ENCODE measurements at places on chromosomes 11 and 22. TPM values are rescaled to one million over a fixed set of nuclear protein-coding genes. Genes with fewer than 3 reads are reported as not detected.

Gene DLG2
- not detected for total RNA-seq

Gene F2
- total RNA-seq = 2.0 TPM

Gene SHISAL1
- 5.8 TPM for total RNA-seq

Gene PRRG4
- total RNA-seq = 0.53 TPM

Gene DDTL
- total RNA-seq = 1.7 TPM

Gene OR4A16
- not detected for total RNA-seq

Gene LINC01488
- not detected for total RNA-seq

Gene PACSIN3
- total RNA-seq = 30.6 TPM

Gene CELSR1
- total RNA-seq = 27.8 TPM

Gene MYRF
- 14.8 TPM for total RNA-seq

Gene GRAP2
- not detected for total RNA-seq

Gene GLYAT
- not detected for total RNA-seq

Gene ARHGAP20
- not detected for total RNA-seq

Gene FGF19
- not detected for total RNA-seq

Gene RCOR2
- total RNA-seq = 0.90 TPM

Gene NLRP14
- total RNA-seq = not detected

Gene C11orf16
- not detected for total RNA-seq

Gene LARGE2
- total RNA-seq = 2.6 TPM

Gene UPK2
- 0.71 TPM for total RNA-seq

Gene TSSK2
- not detected for total RNA-seq

Gene SERPIND1
- not detected for total RNA-seq

Gene TLCD5
- total RNA-seq = 4.9 TPM

Gene ACTN3
- total RNA-seq = 0.06 TPM

Gene VPREB3
- total RNA-seq = 0.85 TPM

Gene TSPAN18
- total RNA-seq = 2.0 TPM

Gene MAPK8IP1
- total RNA-seq = 5.7 TPM

Gene AGBL2
- total RNA-seq = 1.2 TPM

Gene TRIM6
- total RNA-seq = 8.9 TPM

Gene NNMT
- total RNA-seq = 222 TPM

Gene OR51B4
- not detected for total RNA-seq

Gene GGTLC2
- total RNA-seq = not detected

Gene C11orf86
- total RNA-seq = 60.2 TPM

Gene TMEM151A
- total RNA-seq = 1.6 TPM

Gene ELMOD1
- 0.15 TPM for total RNA-seq

Data from A549 treated with RU486 at 1 μM for 4 hours (cell line).